Activated CD4-positive, alpha-beta memory T cell treated with anti-CD3 and anti-CD28 coated beads, Interleukin-2, amount 10 ng/mL, durations not matched to agents 7 days and 5 days (primary cell): ENCODE measurements at places on chromosomes 13 and 19. TPM values are rescaled to one million over a fixed set of nuclear protein-coding genes. Genes with fewer than 3 reads are reported as not detected.

DNA sequence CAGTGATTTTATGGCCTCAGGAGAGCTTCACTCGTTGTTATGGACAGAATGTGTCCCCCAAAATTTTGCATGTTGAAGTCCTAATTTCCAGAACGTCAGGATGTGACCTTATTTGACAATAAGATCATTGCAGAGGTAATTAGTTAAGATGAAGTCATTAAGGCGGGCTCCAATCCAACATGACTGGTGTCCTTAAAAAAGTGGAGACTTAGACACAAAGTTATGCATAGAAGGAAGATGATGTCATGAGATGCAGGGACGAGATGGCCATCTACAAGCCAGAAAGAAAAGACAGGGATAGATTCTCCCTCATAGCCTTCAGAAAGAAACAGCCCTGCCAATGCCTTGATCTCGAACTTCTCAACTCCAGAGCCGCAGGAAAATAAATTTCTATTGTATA, 25.8 kb upstream of the SPATA13 start:
- DNase-seq, result no peak

Gene DAND5
- 0.13 TPM for total RNA-seq

Gene RDH8
- not detected for total RNA-seq

Gene ZNF677
- 6.1 TPM for total RNA-seq

- DNase-seq, result no peak
Observed at GRCh38 chr19:36646746-36647145, 19.9 kb downstream of the ZNF461 start.

Gene OR7C1
- total RNA-seq, result not detected
